CD4-positive, alpha-beta T cell treated with Interleukin-1 beta for 1 hour (primary cell): ENCODE measurements at places on chromosomes 11 and 22.
A peak's percentile ranks its signal among the peaks of the same experiment; 100 is the strongest.

GRCh38 chr22:22813126-22814075 lies 74.2 kb upstream of the IGLL5 start:
- DNase-seq: no peak

DNA sequence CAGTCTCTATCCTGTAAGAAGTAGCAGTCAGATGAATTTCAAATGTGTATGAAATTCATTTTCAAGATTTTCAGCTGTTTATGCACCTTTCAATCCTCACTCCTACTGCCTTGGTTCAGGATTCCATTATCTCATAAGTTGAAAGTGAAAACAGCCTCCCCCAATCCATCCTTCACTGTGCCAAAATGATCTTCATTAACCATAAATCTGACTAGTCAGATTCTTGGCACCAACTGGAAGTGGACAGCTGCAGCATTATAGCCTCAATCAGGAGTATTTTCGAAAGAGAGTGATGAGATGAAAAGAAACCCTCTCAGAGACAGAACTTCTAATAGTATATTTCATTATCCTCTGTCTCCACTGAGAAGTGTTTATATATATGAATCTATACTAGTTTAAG lies 365.3 kb upstream of the PDGFD start:
- no peak for DNase-seq

DNA sequence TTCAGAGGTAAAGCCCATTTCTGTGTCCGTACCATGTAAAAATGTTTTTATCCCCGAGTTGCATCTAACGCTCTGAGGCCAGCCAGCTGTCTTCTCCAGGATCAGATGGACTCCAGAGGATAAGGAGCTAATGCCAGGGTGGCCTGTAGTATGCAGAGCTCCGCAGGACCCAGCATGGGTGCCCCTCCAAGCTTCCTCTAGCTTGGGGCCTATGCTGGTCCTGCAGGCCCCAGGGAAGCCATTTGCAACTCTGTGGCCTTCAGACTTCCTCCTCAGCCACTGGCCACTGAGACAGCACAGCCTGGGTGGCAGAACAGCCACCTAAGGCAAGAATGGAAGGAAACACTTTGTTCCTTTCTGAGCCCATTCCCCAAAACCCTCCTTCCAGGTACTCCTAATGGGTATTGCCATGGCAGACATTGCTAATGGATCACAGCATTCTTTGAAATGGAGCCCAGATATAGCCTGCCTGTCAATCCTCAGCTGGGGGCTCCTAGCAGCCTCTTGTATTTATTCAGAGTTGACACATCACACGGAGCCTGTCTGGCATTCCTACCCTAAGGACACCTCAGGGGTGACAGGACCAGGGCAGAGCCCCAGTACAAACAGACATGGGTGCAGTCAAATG lies 4.7 kb downstream of the ADA2 start:
- no peak for DNase-seq

DNA sequence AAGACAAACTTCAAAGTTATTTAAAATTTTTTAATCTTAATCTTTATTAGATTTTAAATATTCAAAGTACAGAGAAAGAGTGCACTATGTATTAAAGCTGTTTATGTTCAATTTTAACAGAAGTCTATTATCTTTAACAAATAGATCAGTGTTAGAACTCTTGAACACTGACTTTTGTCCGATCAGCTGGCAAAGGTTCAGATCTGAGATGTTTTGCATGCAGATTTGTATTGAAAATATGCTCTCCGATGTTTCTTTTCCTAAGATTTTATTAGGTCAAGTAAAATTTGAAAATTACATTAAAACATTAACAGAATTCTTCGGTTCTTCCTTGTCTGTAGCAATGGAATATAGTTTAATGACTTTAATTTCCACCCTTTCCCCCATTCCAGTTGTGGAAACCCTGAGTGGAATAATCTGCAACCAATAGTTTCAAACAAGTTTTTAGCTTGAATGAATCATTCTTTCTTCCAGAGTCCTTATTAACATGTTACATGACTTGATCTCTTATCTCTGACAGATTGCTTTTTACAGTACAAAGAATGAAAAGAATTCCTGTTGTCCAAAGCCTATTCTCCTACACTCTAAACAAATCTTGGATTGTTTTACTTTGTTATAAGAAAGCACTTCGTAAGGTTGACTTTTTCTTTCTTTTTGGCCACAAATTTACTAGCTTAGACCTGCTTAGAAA lies 11.4 kb upstream of the TCP11L1 start:
- DNase-seq: no peak

- no peak for DNase-seq
These were observed 15.1 kb downstream of the EIF4G2 start for GRCh38 chr11:10793470-10794255.

DNA sequence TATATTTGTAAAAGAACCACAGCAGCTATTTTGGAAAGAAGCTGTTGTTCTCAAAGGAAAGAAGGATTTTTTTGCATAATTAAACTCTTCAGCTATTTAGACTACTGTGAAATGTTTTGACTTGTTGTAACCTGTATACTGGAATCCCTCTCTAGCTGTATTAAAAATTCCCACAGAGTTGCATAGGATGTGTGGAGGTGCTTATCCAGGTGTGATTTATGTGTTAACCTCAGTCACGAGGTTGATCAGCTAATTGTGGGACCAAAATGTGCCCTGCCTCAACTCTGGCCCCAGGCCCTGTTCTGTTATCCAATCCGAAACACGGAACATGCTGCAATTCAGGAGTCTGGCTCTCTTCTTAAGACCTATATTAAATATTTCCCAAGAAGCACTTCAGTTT lies 70.1 kb downstream of the LIF start:
- DNase-seq: no peak

DNA sequence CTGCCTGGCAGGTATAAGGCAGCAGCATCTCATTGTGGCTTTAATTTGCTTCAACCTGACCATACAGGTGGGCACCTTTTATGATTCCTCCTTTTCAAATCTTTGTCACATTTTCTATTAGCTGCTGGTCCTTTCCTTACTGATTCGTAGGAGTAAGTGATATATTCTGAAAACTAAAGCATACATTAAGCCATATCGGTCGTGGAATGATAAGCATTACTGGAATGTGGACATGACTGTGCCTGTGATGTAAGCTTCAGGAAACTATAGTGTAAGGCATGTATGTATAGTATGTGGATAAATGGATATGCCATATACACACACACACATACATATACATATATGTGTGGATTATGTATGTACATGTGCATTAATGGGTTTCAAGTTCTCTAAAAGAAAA lies 20.8 kb downstream of the YPEL1 start:
- no peak for DNase-seq

DNA sequence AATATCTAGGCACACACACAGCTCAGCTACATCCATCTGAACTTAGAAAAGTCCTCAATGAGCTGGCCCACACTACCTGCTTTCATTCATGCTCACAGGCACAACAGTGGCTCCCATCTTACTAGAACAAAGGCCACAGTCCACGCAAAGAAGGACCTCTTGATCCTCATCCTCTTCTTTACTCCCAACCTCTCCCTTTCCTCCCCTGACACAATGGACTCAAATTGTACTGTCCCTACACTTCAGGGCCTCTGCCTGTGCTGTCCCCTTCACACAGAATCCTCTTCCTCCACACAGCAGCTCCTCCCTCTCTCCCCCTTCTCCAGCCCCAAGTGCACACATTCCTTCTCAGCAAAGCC lies 12.7 kb downstream of the SMCO4 start:
- no peak for DNase-seq

- DNase-seq: no peak
These were observed 400.4 kb downstream of the NTM start for GRCh38 chr11:131770801-131771200.

DNA sequence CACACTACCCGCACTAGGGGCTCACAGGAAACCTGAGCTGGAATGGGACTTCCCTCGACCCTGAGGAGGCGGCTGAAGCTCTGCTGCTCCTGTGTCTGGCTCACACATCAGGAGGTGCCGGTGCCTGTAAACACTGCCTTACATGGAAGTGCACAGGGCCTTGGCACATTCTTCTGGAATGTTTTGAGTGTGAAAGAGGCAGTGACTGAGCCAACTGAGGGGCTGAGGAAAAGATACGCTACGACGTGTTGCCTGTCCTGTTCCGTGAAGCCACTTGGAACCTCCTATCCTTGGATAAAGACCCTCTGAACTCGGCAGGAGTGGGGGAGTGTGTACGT lies 10.5 kb downstream of the TXN2 start:
- DNase-seq: no peak

DNA sequence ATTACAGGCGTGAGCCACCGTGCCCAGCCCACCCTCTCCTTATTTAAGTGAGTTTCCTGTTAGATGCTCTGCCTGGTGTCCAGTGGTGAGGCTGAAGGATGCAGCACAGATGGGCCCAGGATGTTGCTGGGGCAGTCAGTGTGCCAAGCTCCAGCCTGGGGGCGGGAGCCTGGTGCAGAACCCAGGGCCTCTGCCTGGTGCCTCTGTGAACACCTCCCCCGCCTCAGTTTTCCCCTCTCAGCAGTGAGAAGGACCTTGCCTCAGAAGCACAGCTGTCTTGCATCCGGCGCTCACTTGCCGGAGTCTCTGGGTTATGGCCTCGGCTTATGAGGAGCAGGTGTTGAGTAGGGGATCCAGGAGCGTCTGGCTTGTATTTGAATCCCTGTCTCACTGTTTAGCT lies 116.2 kb downstream of the KIAA1671 start:
- DNase-seq: peak; percentile 29

DNA sequence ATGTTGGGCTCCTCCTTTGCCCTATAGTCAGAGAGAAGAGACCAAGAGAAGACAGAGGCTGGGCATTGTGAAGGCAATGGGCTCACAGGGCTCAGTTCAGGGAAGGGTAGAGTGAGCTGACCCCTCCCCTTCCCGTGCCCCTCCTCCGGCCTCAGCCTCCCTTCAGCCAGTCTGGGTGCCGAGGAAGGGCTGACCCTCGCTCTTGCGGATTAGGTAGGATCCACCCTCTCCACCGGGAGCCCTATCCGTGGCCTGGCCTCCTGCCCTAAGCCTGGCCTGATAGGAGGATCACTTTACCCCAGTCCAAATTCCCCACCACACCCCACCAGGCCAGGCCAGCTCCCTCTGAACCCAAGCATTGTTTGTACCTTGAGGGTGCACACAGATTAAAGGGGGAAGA lies 1.8 kb upstream of the PPP1R14B start:
- no peak for DNase-seq

DNA sequence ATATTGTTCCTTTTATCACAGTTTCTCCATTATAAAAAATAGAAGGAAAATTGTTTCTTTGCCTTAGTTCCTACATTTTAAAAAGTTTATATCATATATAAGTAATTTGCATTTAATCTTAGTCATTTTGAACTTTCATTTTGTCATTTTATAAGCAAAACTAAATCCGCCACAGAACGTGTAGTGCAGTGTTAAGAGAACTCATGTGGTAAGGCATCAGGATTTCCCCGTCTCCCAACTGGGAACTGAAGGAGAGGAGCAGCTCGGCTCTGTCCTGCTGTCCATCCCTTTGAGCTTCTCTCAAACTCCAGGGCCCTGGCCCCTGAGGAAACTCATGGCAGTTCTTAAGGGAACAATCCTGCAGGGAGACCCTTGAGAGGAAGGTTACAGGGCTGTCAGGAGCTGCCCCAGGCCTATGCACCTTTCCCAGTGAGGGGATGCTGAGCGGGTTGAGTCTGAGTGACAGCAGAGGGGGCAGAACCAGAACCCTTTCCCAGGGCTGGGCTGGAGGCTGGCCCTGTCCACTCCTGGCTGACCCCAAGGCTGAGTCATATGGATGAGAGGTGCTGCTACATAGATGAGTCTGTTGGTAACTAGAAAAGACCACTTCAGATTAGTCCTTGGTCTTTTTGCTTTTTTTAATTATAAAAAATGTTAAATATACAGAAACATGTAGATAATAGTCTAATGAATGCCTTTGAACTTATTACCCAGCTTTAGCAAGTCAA lies 333.1 kb downstream of the TBC1D22A start:
- no peak for DNase-seq

GRCh38 chr11:472272-472671 lies 22.2 kb downstream of the PTDSS2 start:
- DNase-seq: no peak

GRCh38 chr22:29877620-29878019 lies 5.4 kb upstream of the MTMR3 start:
- DNase-seq: no peak

DNA sequence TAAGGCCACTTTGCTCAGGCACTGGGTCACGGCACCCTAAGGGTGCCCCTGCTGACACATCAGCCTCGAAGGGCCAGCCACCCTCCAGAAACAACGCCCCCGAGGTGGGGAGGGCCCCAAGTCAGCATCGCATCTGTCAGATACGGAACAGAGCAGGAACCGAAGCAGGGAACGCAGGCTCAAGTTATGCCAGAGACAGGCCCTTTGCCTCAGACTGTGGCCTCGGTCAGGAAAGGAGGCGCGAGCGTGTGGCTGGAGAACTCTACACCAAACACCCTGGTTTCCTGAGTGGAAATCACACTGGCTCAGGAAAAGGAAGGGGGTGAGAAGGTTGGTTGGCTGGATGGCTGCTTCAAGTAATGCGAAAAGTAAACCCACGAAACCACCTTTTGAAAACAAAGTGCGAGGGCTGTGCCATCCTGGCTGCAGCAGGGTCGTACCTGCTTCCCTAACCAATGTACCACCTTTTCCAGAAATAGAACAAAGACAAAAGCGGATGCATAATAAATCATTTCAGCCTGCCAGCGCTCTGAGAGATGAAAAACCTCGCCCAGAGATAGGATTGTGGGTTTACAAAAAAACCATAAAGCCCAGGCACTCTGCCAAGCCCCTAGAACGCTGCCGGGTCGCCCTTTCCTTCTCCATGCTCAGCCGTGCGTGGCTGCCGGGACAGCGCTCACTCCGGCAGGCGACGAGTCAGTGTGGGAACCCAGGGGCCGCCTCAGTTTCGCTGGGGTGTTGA lies 38.6 kb downstream of the TRMU start:
- peak; percentile 18 for DNase-seq

- no peak for DNase-seq
These were observed 621 bp downstream of the TSPO start for GRCh38 chr22:43152003-43152356.

- no peak for DNase-seq
These were observed 30.5 kb upstream of the PPP2R1B start for GRCh38 chr11:111796696-111797095.

- no peak for DNase-seq
These were observed 53.0 kb downstream of the RELT start for GRCh38 chr11:73429121-73429750.

DNA sequence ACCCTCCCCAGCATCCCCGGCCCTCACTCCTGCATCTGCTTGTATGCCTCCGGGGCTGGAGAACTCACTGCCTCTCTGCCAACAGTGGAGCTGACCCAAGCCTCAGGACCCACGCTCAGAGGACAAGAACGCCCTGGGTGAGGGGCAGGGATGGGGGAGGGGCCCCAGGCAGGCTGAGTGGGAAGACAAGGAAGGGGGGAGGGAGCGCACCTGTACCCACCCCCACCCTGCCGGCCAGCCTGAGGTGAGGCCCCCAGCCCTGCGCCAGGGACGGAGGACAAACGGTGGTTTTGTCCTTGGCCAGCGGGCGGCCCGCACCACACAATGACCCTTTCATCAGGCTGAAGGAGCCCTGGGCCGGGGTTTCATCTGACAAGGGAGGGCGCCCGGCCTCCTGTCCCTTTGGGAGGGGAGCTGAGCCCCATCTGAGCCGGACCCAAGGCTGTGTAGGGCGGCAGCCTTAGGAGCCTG lies 10.0 kb downstream of the WNT7B start:
- no peak for DNase-seq
